ENCODE measurements at places on chromosomes 3 and 15.

DNA sequence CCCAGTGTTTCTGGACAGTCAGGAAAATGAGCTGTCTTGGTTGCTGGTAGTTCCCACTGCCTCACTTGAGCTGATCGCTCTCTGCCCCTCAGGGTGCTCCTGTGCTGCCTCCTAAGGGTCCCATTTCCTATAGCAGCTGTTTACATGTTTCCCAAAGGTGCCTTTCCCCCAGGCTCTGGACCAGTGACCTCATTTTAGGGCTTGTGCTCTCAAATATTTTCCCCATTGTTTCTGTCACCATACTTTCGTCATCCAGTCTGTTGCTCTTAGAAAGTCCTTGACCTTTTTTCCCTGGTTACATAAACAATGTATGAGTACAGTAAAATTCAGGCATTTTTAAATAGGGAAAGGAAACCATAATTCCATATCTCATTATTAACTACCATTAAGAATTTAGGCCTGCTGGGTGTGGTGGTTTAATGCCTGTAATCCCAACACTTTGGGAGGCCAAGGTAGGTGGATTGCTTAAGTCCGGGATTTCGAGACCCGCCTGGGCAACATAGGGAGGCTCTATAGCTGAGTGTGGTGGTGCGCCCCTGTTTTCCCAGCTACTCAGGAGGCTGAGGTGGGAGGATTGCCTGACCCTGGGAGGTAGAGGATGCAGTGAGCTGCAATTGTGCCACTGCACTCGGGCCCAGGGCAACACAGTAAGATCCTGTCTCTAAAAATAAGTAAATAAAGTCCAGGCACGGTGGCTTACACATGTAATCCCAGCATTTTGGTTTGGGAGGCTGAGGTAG, 11.7 kb downstream of the RAD54L2 start:
- DNase-seq = no peak

DNA sequence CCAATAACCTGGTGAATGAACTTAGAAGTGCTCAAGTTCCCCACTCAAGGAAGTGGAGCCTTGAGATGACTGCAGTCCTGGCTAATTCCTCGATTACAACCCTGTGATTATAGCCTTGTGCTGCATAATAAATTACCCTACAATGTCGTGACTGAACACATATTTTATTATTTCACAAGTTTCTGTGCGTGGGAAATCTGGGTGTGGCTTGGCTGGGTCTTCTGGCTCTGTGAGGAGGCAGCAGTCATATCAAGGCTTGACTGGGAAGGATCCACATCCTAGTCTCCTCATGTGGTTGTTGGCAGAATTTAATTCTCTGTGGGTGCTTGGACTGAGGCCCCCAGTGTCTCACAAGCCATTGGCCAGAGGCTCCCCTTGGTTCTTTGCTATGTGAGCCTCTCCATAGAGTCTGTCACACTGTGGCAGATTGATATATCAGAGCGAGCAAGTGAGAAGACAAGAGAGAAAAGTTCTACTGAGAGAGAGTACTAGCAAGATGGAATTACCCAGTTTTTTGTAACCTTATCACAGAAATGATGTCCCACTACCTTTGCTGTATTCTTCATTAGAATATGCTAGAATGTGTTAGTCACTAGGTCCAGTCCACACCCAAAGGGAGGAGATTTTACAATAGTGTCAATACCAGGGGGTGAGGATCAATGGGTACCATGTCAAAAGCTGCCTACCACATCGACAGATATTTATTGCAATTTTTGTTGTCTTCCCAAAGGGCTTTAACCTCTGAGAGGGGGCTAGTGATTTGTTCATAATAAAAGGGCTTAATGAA, 102.8 kb upstream of the TBC1D5 start:
- DNase-seq = no peak

- DNase-seq = no peak
These were observed 929.4 kb downstream of the ROBO1 start for GRCh38 chr3:78838362-78838761.

DNA sequence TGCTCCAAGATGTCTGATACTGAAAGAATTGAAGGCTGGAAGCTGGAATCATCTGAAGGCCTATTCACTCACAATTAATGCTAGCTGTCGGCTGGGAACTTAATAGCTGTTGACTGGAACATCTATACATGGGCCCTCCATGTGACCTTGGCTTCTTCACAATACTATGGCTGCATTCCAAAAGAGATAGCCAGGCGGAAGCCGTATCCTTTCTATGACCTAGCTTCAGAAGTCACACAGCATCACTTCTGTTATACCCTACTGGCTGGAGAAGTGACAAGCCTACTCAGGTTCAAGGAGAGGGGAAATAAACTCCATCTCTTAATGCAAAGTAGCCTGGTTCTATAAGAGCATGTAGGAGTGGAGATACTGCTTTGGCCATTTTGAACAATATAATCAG, 50.9 kb upstream of the SPRED1 start:
- no peak for DNase-seq

DNA sequence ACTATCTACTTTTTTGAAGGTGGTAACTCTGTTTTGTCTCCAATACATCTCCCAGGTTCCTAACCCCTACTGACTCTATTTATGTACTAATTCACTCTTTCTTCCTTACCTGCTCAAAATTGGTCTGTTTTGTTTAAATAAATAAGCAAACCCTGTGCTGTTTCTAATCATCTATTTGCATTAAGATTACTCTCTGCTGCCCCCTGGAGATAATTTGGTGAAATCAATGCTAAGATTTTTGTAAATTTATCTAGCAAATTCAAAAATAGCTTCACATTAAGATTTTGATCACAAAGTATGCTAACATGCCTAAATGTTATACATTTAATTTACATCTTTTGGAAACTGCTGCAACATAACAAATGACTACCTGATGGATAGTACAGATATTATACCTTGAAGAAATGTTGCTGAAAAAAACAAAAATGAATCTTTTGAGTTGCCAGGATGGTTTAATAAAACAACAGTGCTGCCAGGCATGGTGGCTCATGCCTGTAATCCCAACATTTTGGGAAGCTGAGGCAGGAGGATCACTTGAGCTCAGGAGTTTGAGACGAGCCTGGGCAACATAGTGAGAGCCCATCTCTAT, 4.4 kb upstream of the CD200R1 start:
- DNase-seq = no peak

GRCh38 chr15:51766341-51766740, 14.9 kb downstream of the TMOD2 start:
- no peak for DNase-seq

DNA sequence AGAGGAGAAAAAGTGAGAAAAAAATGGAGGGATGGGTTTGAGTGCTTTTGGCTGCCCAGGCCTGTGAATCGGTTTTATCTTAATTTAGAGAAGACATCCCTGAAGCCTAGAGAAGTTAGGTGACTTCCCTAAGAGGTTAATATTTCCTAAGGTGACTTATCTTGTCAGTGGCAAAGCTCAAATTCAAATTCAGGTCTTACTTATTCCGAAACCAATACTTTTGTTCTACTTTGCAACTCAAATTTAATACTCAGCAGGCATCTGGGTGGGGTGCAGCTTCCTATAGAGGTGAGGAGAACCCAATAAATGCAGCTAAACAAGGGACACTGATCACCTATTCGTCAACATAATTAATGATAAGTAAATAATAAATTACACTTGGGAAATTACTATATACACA, 54.9 kb upstream of the MYRIP start:
- DNase-seq = no peak

- DNase-seq = no peak
These were observed 51.8 kb downstream of the CHD2 start for GRCh38 chr15:92951800-92952457.

- DNase-seq = no peak
These were observed 33.2 kb downstream of the TUBGCP4 start for GRCh38 chr15:43404130-43404529.

DNA sequence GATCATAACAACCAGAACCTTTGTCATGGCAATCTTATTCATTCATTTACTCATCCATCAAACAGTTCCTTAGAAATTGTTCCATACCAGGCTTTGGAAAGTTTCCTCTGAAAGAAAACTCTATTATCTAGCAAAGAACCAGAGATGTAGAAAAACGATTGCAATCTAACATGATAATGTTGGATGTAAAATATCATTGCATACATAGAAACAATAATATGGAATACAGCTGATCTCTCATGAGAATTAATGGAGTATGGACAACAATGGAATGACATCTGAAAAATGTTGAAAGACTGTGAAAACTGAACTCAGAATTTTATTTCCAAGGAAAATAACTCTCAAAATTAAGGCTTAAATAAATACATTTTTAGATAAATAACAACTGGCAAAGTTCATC, 665.4 kb downstream of the NLGN1 start:
- no peak for DNase-seq

GRCh38 chr3:149815728-149816127, 2.7 kb downstream of the RNF13 start:
- DNase-seq = no peak

DNA sequence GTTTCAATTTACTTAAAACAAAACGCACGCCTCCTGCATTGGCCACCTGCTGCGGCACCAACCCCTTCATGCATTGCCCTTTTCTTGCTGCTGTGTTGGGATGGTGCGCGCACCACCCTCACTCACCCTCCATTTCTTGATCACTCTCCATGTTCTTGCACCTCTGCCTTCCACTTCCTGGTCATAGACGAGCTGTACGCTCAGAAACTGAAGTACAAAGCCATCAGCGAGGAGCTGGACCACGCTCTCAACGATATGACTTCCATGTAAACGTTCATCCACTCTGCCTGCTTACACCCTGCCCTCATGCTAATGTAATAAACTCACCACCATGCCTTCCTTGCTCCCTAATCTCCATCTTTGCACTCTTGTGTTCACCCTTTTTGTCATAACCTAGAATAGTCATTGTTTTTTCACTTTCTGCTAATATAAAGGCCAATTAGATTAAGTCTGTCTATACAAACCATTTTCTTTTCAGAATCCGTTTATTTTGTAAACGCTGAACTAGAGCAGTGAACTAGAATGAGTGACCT, 21.4 kb downstream of the TPM1 start:
- no peak for DNase-seq

- no peak for DNase-seq
These were observed 553 bp upstream of the SEC22A start for GRCh38 chr3:123201223-123201556.

DNA sequence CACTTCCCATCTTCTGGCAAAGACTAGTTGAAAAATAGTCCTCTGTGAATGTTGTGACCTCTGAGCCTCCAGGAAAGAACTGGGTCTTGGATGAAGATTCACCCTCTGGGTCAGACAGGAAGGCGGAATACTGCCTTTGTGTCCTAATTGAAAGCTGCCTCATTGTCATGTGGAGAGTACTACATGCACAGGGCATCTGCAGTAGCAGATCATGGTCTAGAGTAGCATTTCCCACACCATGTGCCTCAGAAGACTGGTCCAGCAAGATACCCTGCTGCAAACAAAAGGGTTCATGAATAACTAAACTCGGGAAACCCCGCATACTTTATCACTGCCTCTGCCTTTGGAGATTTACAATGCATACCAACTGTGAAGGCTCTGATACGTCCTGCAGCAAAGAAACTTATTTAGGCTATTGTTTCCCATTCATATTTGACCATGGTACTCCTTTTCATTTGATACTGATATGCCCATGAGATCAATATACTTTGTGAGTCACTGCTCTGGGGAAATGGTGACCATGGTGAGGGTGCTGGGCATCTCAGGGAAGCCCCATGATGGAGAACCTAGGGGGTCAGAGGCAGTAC, 22.7 kb downstream of the IRAK2 start:
- DNase-seq = no peak

Data from GM06990 (cell line).